ENCODE measurements at places on chromosomes 3 and 15.
A peak's percentile ranks its signal among the peaks of the same experiment; 100 is the strongest.

GRCh38 chr15:94296717-94297116, 65.4 kb downstream of the MCTP2 start:
- DNase-seq: no peak

GRCh38 chr3:32352563-32352962, 39.1 kb upstream of the CMTM7 start:
- no peak for DNase-seq

- no peak for DNase-seq
These were observed 33.5 kb downstream of the PRTG start for GRCh38 chr15:55709458-55709857.

DNA sequence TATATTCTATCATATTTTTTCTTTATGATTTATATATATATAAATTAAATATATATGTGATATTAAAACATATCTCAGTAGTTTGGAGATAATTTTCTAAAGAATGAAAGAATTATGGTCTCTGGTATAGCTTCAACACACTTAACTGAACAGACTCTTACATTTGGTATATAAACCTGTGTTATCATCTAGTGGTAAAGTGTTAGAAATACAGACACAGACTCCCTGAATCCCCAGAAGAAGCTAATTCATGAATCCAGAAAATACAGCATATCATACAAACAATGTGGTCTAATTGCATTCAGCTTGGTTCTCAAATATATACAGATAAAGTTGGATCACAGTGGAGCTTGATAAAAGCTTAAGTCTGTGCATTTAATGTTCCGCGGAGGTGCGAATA, 1100.4 kb downstream of the ROBO2 start:
- no peak for DNase-seq

DNA sequence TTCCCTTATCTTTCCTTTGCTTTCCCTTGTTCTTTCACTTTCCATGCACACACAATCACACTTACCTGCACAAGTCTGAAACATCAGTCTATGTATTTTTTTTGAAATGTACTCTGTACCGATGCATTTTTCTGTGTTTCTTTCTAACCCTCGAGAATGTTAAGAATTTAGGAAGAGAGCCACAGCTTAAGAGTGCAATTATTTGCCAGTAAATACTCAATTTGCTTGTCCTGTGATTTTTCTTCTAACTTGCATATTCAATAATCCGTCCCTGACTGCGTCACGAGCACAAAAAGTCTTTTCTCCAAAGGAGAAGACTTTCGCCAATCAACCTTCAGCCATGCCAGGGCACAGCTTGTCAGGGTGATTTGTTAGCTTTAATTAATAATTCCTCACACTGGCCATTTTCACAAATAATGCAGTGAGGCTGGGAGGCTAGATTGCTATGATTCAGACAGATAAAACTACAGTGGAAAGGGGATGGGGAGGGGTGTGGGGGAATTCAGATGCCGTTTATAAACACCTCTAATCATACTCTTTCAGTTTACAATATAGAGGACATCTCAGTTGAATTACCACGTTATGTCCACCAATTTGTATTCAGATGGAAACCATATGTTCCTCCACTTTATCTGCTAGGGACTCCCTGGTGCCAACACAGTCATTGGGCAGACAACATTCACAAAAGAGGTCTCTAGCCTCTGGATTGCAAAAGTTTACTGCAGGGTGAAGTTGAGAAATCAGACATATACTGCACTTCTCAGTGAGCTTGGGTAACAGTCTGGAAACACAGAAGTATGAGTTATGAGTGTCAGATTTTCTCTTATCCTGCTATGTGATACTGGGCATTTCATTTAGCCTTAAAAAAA, 388.0 kb downstream of the ZBTB20 start:
- no peak for DNase-seq

DNA sequence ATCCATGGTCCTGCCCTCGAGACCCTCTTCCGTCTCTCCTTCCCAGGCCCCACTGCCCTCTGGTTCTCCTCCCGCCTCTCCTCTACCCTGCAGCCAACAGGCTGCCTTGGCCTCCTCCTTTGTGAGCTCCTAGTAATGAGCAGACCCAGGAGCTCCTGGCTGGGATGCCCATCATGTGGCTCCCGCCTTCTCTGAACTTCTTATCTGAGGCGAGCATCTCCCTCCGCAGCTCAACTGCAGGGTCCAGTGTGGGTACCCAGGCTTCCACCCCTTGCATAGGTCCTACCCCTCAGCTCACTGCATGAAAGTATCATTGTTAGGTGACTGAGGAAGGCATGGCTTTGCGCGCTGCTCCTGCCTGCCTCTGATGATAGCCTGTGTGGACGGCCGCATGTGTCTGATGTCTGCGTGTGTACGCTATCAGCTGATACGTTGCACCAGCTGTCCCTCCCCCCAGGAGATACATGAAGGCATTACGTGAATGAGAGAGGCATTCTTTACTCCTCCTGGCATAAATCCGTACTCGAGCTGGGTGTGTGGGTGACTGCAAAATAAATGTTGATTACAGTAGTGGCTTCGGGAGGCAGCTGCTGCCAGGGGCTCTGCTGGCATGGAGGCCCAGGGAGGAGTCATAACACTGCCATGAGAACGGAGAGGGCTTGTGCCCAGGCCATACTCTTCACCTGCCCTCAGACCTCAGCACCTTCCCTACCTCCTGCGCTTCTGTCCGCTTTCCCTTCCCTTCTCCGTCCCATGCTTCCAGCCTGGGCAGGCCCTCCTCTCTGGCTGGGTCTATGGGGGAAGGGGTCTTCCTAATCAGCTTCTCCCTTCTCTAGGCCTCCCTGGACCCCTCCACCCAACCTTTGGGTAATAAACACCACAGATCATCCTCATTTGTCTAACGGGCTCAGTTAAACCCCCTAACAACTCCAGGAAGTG, 48.8 kb downstream of the ZNF710 start:
- DNase-seq: no peak

GRCh38 chr15:78951841-78952238, 7.0 kb upstream of the CTSH start:
- no peak for DNase-seq

DNA sequence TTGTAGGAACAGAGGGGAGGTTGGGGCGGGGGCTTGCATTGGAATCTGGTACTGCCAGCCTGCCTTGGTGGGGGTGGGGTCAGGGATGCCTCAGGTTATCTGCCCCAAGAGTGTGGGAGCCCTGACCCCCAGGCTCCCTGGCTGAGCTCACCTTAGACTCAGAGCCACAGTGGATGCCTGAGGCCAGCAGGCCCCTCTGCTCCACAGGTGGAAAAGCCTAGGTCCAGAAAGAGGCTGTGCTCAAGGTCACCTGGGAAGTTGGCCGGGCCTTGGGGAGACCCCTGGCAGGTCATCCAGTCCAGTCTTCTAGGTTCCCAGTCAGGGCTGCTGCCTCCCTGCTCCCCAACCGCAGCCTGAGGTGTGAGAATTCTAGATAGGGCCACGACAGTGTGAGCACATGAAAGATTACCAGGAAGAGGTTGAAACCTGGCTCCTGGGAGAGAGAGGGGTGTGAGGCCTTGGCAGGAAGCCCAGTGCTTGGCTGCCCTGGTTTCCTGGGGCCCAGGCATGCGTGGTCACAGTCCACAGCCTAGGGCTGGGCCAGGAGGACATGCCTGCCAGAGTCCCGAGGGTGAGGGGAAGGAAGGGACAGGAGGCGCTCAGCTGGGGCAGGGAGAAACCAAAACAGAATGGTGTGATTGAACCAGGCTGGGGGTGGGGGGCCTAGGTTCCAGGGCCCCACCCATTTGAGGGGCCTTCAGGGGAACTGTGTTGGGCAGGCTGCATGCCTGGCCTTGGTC, 4.9 kb downstream of the HDAC11 start:
- peak; percentile 59 for DNase-seq

GRCh38 chr3:183514021-183514420, 41.5 kb downstream of the KLHL6 start:
- DNase-seq: no peak

- DNase-seq: no peak
These were observed 33.5 kb downstream of the EBLN2 start for GRCh38 chr3:73094951-73095350.

GRCh38 chr3:86634361-86634760, 356.6 kb downstream of the VGLL3 start:
- DNase-seq: no peak

GRCh38 chr3:34141841-34142337, 343.5 kb downstream of the PDCD6IP start:
- DNase-seq: no peak

All from NCI-H1092 (cell line).